ENCODE measurements at places on chromosomes 4 and X.

DNA sequence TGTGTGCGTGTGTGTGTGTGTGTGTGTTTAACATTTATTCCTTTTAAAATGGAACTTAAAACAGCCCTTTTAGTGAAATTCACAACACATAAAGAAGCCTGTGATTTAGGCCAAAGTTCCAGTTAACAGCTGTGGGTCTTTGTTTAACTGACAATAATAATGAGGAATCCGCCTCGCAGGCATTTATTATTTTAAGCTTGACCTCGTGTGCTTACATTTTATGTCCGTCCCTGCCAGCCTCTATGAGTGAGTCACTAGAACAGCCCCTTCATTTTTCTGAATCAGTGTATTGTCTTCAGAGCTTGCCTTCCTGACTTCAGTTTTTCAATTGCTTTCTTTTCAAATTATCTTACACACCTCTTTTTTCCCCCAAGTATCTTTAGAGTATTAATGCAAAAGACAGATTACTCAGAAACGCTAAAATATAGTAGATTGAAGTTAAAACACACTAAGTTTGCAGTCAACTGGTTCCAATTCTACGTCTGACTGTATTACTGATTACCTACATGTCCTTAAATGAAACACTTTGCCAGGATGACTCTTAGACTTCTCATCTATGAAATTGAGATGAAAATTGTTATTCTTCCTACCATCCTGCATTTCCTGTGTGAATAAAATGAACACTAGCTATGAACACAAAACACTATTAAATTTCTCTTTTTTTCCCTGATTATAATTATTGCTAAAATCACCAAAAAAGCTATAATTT lies 319.6 kb upstream of the HS3ST1 start:
- no peak for DNase-seq

DNA sequence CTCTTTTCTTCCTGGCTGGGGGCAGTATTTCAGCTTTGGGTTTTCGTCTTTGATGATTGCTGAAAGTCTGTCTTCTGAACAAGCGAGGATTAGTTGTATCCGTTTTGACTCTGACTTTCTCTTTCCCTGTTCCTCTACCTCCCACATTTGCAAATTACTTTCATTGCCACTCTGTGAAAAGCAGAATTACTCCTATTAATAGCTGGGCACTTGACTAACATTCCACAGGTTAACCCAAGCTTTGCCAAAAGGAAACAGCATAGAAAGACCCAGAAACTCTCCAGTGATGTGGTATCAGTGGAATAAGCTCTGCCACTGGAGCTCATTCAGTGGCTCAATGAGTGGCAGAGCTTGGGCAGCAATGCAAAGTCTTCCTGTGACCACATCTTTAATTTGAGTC lies 238.9 kb downstream of the PALLD start:
- DNase-seq, result no peak

- no peak for DNase-seq
These were observed 1240.7 kb downstream of the C4orf33 start for GRCh38 chr4:130336585-130337217.

GRCh38 chr4:88818631-88819470 lies 121.2 kb upstream of the NAP1L5 start:
- no peak for DNase-seq

DNA sequence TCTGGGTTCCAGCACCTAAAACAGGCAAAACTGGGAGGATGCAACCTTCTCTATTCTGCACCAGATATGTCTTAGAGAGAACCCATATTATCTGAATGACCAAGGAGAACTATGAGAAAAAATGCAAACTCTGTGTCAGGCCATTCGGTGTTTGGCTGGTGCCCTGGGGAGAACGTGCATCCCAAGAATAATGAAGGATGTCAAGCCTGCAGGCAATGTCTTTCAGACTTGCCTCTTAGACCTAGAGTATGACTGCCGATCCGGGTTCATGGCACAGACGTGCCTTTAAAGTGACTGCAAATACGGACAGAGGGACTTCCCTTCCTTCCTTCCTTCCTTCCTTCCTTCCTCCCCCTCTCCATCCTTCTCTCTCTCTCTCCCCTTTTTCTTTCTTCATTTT lies 6.9 kb downstream of the XAGE1B start:
- no peak for DNase-seq

- no peak for DNase-seq
These were observed 136.2 kb downstream of the KIT start for GRCh38 chr4:54793856-54794422.

DNA sequence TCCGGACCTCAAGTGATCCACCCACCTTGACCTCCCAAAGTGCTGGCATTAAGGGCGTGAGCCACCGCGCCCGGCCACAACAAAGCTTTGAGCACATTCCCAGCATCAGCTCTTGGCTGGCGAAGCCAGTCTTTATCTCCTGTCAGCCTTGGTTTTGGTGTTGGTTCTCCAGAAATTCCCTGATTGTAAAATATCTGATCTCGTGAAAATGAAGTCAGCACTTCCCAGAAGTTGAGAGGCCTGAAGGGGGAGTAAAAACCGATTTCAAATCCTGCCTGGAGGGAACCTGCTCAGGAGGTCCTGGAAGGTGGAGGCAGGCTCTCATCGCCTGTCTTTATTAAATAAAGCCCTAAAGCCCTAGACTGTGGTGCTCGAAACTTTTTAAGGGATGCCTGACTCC lies 33.6 kb downstream of the PTTG2 start:
- no peak for DNase-seq

- no peak for DNase-seq
These were observed 178.1 kb downstream of the MAML3 start for GRCh38 chr4:139975830-139976272.

DNA sequence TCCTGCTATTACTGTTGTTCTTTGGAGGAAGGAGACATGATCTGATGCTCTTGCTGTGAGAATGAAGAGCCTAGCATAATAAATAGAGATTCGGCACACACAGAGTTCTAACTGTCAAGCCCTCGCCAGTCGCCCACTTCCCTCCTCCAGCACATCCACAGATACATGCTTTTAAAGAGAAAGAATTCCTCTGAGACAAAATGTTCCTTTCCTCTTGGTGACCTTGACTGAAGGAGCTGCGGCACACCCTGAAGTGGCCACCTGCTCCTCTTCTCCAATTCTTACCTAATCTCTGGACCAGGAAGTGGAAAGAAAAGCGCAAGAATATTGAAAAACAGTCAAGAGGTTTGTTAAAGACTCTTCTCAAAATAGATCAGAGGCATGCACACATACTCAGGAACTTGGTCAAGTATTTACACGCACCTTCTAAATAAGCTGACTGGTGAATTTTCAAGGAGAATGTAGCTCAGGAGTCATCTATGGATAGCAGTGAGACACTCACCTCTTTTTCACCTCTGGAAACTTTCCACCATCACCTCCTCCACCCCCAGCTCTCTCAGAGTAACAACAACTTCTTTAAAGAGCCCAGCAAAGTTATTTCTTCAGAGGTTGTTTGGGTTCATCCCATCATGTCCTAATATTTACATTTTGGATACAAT lies 95.4 kb downstream of the PARM1 start:
- DNase-seq, result no peak

All from stimulated activated CD8-positive, alpha-beta memory T cell treated with anti-CD3 and anti-CD28 coated beads, Interleukin-7, amount 100 ng/mL, for 4 hours (primary cell).